Activated CD4-positive, alpha-beta T cell treated with anti-CD3 and anti-CD28 coated beads for 4 hours (primary cell): ENCODE measurements at places on chromosomes 5 and 9.

DNA sequence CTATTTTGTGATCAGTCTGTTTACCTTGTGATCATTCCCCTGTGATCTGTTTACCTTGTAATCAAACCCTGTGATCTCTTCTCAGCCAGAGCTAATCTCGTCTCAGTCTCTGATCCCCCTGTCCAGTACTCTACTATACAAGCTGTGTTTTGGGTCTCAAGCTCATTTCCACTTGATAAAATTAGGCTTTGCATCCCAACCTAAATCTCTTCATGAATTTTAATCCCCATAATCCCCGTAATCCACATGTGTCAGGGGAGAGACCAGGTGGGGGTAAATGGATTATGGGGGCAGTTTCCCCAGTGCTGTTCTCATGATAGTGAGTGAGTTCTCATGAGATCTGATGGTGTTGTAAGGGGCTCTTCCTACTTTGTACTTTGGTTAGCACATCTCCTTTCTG is 157.2 kb downstream of the PRR16 start:
- DNase-seq, result no peak

GRCh38 chr9:6000955-6001354 is 14.5 kb downstream of the RANBP6 start:
- no peak for DNase-seq

GRCh38 chr9:97845763-97846162 is 7.3 kb upstream of the FOXE1 start:
- no peak for DNase-seq

- DNase-seq, result no peak
Measured at GRCh38 chr9:126113756-126114408, 212.7 kb upstream of the MVB12B start.

- no peak for DNase-seq
Measured at GRCh38 chr5:17190799-17191391, 26.5 kb upstream of the BASP1 start.

DNA sequence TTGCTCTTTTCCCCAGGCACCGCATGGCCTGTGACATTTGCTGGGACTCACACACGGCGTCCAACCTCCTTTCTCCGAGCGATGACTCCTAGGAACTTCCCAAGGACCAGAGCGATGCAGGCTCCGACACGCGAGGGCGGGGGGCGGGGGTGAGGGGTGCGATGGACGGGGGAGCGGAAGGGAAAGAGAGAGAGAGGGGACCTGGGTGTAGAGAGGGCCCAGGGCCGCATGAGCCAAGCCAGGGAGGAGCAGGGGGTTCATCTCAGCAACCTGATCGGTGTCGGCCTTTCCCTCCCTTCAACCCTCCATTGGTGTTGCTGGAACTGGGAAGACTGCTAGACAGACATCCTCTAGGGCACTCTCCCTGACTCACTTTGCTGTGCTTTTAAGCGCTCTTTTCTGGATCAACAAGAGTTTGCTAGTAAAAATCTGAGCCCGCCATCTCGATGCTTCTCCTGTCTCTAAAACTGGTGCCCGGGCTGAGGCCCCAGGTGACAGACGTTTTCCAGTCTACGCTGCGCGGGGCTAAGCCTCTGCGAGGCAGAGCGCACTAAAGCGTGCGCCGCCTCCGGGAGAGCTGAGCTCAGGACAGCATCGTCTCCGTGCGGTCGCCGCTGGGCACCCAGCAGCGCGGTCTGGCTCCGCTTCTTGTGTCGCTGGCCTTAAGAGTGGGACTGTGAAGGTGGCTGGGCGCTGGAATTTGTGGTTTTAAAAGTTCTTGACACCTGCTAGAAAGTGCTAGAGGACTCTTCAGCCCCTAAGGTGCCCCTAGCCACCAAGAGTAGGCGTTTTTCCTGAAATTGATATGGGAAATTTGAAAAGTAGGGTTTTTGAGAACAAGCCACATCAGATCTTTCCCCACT is 1.0 kb upstream of the TSLP start:
- peak; percentile 15 for DNase-seq

DNA sequence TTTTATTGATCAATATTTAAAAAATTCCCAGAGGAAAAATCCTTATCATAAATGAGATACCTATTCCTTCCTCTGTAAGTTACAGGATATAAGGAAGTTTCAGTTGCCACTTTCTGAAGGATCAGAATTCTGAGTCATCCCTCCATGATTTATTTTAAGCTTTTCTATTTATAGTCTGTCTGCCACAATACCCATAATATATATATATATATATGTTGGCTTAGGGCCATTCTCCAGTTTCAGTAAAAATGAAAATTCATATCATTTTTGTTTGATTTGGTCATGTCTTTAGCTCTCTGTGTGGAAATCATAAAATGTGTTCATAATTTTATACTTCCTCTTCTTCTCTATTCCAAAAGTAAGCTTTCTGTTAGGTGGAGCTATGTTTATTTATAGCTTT is 215.8 kb upstream of the CYLC2 start:
- no peak for DNase-seq

DNA sequence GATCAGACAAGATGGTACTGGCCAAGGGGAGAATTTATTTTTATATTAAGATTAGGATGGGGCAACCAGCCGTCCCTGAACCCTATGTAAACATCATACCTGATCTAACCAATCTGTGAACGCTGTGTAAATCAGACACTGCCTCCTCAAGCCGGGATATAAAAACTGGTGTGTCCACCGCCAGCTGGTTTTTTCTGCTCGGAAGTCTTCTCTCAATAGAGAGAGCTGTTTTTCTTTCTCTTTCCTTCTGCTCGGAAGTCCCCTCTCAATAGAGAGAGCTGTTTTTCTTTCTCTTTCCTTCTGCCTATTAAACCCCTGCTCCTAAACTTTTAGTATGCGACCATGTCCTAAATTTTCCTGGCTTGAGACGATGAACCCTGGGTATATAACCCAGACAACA is 615.5 kb upstream of the NUDT12 start:
- no peak for DNase-seq

DNA sequence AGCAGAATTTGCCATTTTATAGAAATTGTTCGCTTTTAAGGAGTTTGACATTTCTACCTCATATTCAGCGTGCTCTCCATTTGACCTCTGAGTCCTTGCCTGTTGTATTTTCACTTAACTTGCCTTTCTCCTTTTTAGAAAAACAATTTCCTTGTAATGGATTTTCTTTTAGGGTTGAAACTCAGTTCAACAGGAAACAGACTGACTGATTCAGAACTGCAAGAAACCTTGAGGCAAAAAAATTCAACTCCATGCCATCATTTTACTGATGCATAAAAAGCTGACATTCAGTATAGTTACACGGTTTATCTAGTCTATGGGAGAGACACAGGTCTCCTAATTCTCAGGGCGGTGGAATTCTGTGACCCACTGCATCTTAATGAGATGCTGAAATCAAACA is 59.8 kb downstream of the MRPS30 start:
- no peak for DNase-seq

GRCh38 chr9:84007662-84008061 is 27.1 kb downstream of the RMI1 start:
- no peak for DNase-seq

DNA sequence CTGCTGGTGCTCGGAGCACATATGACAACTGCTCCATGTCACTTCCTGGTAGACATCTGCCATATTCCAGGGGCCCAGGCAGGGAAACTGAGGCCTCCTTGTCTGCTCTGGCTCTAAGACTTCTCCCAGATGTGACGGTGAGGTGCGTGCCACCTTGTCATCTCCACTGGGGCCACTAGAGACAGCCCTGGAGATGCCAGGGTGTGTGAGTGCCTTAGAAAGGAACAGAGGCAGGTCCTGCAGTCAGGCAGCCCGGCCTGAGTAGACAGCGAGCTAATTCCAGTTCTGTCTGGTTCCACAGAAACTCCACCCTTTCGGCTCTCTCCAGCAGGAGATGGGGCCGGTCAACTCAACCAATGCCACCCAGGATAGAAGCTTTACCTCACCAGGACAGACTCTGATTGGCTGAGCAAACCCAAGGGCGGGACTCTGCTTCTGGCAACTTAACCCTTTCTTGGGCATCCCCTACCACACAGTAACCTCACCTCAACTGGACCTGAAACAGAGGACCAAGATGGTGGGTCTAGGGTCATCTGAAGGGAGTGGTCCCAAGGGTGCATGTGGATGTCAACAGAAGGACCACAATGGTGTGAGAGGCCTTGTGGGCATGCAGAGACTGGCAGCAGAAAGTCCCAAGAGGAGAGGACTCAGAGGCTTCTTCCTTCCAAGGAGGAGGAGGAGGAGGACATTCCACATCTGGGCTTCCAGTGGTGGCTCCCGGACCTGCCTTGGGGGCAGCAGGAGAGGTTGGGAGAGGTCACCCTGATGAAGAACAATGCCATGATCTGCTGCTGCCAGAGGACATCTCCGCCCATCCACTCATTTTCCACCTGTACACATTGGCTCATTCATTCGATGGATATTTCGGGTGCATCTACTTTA is 77.7 kb downstream of the RGS3 start:
- DNase-seq, result no peak

DNA sequence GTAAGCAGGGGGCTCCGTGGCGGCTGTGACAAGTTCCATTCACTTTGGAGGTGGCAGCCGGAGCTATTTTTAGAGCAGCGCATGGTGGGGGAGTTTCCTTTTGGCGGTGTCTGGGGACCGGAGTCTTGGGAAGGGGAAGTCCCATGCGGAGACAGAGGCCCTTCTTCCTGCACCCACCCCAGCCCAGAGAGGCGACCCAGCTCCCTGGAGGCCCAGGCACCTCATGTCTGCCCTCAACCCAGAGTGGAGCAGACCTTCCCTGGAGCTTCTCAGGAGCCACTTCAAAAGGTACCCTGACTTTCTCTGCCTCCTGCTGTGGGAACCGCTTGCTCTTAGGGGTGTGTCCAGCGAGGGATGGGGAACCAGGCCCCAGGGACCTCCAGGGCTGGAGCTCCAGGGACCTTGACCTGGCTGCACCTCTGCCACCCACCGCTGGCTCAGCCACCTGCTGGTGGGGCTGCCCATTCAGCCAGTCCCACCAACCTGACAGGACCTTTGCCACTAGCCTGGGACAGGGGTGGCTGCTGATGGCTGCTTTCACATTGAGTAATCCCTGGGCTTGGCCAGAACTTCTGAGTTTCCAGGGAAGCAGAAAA is 34.1 kb downstream of the NEK6 start:
- peak; percentile 26 for DNase-seq

DNA sequence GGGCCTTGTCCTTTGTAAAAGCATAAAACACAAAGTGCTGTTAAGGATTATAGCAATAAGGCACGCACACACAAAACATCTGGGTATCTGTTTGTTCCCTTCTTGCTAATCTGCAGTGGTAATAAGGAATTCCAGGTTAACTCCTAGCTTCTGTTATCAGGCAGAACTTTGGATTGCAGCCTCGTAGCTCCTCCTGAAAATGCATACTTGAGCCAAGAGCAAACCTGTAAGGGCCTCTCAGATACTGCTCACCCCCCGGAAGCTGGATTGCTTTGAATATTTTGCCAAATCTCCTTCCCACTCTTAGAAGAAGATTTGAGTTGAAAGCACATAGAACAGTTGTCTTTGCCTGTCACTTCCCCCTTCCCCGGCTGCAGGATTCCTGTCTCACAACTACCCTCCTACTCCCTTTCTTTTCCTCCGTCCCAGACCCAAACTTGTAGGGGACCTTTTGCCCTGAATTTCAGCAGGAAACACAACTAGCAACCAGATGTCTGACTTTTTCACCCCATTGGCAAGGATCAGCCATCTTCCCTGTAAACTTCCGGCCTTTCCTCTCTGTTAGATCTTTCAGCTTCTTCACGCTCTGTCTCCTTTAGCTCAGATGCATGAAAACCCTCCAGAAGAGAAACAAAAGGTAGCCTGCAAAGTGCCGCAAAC is 28.2 kb upstream of the SMAD5 start:
- no peak for DNase-seq

DNA sequence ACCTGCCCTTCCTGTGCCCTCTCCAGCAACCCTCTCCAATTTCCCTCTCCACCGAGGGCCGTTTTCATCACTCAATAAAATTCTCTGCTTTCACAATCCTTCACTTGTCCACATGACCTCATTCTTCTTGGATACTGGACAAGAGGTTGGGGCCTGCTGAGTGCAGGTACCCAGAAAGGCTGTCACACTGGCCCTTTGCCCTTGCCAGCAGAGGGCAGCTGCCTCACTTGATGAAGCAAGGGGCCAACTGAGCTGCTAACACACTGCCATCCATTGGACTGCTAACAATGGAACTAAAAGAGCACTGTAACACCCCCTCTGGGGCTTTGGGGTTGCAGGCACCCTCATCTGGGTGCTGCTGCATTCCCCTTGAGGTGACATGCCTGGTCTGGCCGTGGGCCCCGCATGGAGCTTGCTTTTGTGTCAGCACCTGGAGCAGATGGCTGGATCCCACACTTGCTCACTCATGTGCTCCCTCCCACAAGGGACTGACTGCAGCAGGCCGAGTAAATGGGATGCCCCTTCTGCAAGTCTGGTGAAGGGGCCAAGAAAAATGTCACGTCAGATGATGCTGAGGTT is 308.1 kb upstream of the ADCY2 start:
- DNase-seq, result no peak

- DNase-seq, result no peak
Measured at GRCh38 chr5:10631316-10631996, 67.6 kb downstream of the ANKRD33B start.

DNA sequence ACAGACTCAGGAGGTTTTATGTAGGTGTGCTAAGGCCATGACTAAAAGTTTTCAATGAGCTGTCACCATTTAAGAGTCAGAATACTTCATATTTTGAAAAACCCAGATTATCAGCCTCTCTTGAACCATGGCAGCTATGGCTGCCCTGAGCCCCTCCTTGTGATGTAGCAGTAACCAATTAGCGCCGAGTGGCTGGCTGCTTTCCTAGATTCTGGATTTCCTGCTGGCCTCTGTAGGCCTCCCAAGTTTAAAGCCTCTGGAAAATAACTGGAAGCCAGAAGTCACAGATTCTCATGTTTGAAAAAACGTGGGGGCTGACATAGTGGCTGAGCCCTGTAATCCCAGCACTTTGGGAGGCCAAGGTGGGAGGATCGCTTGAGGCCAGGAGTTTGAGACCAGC is 25.5 kb downstream of the DAB2IP start:
- DNase-seq, result no peak

DNA sequence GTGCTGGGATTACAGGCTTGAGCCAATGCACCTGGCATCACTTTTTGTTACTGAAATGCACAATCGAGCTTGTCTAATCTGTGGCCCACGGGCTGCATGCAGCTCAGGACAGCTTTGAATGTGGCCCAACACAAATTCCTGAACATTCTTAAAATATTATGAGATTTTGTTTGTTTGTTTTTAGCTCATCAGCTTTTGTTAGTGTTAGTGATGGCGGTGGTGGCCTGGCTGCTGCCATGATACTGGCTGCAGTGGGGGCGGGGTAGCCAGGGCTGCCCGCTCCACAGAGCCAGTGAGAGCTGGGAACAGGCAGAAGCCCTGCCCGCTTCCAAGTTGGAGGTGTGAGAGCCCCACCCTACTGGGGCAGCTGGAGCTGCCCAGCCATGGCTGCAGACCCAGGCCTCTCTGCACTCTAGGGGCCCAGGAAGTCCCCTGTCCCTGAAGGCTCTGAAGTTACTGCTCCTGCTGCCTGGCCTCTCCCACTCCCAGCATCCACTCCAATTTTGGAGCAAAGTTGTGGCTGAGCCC is 76.6 kb upstream of the SHB start:
- DNase-seq, result no peak

DNA sequence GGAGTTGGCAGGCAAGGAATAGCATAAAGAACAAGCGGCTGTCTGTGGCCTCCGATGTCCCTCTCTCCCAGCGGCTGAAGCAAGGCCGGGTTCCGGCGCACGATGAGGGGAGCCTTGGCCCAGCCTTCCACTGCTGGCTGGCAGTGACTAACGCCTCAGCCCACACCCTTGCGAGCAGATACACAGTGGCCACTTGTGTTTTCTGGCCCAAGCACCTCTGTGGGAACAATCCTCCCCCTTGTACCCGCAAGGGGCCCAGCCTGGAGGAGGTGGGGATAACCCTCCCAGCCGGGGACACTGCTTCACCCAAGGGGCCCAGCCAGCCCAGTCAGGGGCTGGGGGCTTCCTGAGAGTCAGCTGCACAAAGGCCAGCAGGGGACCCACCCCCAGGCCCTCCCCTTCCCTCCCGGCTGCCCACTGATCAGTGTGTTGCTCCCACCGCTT is 23.2 kb downstream of the STK10 start:
- no peak for DNase-seq
